NCI-H2081 (cell line): ENCODE measurements at places on chromosomes 6 and 20.

- DNase-seq, result no peak
These were observed 85.0 kb downstream of the NFATC2 start for GRCh38 chr20:51457533-51457932.

DNA sequence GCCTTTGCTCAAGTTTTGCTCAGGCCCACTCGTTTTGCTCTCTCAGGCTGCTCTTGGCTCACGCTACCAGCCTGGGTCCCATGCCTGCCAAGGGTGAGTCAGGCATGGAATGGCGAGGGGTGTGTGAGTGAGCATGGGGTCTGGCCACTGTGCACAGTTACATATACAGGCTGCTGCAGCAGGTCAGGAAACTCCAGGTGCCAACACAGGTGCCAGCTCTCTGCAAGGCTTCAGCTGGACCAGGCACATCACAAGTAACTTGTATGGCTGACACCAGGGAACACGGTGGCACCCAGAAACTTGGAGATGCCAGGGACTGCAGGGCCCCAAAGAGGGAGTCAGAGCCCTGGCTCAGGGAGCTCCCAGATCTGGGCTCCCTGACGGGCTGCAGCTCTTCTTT lies 146.8 kb downstream of the BTBD3 start:
- no peak for DNase-seq

- DNase-seq, result no peak
These were observed 40.3 kb upstream of the ZFAND3 start for GRCh38 chr6:37779111-37779800.

DNA sequence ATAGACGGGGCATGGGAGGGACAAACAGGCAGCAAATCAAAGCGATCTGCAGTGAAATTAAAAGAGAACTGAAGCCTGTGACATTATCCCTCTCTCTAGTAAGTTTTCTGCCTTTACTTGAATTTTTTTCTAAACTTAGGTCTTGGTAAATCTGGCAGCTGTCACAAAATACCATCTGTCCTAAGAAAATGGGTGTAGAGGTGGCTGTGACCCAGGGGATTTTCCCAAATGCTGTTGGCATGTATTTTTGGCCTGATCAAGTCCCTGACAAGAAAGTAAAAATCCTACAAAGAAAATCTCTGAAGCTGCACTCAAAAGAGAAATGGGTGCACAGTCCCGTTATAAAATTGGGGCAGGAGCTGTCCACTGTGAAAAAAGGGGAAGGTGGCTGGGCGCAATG lies 30.2 kb upstream of the F13A1 start:
- no peak for DNase-seq

DNA sequence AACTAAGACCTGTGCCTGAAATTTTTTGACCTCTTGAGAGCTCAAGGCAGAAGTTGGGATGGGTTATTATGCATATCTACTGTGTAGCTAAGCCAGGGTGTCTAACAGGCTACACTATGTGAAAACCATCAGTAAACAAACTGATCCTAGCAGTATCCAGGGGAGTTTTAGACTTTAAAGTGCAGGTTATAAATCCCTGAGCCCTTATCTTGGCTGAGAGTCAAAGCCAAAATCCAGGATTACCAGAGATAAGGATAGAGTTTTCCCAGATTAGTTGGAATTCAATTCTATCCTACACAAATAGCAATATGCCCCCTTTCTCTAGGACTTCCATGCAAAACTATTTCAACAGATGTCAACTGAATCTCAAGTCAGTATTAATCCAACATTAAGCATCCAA lies 1229.7 kb downstream of the GRIK2 start:
- no peak for DNase-seq

DNA sequence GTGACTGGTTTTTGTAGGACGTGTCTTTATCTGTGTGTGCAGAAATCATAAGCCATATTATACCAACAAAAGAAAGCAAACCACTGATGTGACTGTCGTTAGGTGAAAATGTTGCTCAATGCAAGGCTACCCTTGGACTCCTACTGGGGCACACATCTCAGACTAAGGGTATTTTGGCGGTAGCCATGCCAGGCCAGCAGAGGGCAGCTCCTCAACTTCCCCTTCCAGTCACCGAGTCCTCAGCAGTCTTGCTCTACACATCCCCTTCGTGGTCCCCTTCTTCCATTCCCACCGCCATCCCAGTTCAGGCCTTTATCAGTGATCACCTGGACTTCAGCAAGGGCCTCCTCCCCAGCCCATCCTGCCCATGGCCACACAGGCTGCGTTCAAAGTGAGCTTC lies 113.7 kb upstream of the GGTLC1 start:
- DNase-seq, result no peak

DNA sequence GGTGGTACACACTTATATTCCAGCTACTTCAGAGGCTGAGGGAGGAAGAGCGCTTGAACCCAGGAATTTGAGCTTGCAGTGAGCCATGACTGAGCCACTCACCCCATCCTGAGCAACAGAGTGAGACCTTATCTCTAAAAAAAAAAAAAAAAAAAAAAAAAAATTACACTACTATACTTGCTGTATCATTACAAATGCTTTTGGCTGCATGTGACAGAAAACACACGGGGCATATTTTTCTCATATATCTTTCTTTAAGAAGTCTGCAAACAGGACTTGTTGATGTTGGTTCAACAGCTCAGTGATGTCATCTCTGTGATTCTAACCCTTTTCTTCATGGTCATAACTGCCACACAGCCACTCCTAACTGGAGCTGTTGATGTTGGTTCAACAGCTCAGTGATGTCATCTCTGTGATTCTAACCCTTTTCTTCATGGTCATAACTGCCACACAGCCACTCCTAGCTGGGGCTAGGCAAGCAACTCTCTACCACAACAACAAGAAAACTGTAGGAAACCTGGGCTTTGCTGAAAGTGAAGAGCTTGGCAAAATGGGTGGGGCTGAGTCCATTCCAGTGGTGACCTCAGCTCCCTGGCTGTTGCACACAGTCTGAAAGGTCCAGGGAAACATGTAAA lies 19.8 kb downstream of the MTFR2 start:
- no peak for DNase-seq

GRCh38 chr20:14332866-14333265 lies 4.5 kb downstream of the FLRT3 start:
- no peak for DNase-seq

GRCh38 chr20:23520185-23520584 lies 29.3 kb downstream of the CST8 start:
- no peak for DNase-seq

DNA sequence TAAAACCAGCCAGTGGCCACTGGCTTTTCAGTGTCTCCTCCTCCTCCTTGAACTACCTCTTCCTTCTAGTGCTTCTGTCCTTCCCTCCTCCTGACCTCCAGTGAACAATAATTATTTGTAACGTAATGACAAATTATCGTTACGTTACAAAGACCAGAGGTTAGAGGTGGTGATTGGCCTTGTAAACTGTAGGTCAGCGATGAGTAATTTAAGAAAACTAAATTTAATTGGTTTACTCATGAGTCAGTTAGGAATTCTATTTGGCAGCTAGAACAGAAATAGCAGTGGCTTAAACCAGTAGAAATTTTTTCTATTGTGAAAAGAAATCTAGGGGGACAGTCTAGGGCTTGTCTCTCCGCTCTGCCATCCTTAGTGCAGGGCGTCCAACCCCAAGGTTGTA lies 38.8 kb downstream of the PPARD start:
- DNase-seq, result no peak

GRCh38 chr6:90386399-90387382 lies 90.0 kb upstream of the BACH2 start:
- DNase-seq, result no peak

DNA sequence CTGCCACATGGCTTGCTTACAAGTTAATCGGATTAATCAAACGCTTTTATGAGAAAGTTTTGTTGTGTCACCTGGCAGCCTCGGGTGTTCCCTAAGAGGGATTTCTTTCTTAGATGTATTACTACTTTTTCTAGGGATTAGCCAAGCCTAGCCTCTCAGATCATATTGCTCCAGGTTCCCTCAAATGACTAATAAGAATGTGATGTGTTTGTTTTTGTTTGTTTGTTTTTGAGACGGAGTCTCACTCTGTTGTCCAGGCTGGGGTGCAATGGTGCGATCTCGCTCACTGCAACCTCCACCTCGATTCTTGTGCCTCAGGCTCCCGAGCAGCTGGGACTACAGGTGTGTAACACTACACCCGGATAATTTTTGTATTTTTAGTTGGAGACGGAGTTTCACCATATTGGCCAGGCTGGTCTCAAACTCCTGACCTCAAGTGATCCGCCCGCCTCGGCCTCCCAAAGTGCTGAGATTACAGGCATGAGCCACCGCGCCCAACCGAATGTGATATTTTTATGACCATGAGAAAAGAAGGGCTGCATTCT lies 977 bp downstream of the HMGN4 start:
- no peak for DNase-seq

DNA sequence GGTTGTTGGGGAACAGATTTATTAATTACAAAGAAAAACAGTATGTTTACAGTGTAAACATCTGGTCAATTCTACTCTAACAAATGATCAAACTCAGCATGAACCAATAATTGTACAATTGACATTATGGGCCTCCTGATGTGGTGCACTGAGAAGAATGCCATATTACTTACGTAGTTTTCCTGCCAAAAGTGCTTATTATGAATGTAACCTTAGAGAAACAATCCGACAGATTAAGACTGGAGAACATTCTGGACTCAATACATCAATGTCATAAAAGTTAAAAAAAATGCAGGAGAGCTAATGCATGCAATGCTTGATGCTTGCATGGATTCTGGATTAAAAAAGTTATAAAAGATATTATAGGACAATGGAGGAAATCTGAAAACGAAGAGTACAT lies 69.0 kb downstream of the LYRM4 start:
- DNase-seq, result no peak

DNA sequence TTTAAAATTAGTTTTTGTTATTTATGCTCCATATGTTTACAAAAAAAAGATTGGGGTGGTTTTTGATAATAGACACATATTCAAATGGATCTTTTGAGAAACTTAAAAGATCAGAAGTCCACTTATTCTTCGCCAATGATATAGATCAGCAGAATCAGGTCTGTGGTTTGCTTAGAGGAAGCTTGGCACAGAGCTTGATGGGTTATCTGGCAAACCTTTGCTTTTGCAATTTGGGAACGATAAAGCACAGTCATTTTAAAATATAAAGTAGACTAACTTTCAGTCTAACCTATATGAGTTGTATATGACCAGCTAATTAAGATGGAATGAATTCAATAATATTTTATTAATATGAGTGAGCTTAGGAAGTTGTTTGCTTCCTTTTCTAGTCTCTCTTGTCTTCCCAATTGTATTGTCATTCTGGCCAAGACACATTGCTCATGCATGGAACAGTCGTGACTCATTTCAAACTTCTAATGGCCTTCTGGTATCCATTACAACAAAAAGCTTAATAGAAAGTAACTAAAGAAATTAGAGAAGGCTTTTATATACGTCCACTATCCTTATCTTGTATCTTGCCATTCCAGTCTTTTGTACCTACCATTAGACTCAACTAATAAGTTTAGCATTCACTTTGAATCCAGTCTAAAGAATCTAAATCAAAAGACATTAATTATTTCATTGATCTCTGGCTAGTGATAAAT lies 118.7 kb downstream of the TBX18 start:
- no peak for DNase-seq

- DNase-seq, result no peak
These were observed 126.9 kb upstream of the UST start for GRCh38 chr6:148619891-148620290.
